IMR-90 (cell line): ENCODE measurements at places on chromosomes 16 and 17.

DNA sequence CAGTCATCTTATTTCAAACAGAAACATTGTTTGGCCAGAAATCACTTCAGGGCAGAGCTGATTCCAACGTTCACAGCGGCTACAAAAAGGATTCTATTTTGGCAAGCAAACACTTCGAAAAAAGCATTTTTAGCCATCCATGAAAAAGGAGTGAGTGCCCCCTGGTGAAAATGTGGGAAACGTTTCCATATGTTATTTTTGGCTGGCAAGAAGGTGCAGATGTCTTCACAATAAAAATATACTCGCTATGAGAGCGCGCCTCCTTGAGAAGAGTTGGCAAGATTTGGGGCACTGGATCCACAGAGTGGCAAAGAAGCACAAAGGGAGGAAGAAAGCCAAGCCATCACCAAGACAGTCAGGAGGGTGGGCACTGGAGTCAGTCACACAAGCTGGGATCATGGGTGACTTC is 191.1 kb downstream of the CHD9NB start:
- no peak for DNase-seq

DNA sequence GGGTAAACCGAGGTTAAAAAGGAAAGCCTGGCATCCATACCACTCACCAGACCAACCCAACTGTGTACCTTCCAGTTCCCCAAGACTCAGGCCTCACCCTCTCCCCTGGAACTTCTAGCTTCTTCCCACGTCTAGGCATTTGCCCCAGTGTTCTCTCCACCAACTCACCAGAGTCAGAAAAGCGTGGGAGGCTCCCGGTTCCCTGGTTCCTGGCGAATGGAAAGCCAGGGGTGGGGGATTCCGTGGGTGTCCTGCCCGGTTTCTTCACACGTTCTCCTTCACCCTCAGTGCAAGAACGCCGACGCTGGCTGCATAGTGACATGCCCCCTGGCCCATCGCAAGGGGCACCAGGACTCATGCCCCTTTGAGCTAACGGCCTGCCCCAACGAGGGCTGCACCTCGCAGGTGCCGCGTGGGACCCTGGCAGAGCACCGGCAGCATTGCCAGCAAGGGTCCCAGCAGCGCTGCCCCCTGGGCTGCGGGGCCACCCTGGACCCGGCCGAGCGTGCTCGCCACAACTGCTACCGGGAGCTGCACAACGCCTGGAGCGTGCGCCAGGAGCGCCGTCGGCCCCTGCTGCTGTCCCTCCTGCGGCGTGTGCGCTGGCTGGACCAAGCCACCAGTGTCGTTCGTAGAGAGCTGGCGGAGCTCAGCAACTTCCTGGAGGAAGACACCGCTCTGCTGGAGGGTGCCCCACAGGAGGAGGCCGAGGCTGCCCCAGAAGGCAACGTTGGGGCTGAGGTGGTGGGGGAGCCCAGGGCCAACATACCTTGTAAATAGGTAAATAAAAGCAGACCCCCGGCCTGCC is 1.7 kb downstream of the RNF151 start:
- DNase-seq, result no peak

DNA sequence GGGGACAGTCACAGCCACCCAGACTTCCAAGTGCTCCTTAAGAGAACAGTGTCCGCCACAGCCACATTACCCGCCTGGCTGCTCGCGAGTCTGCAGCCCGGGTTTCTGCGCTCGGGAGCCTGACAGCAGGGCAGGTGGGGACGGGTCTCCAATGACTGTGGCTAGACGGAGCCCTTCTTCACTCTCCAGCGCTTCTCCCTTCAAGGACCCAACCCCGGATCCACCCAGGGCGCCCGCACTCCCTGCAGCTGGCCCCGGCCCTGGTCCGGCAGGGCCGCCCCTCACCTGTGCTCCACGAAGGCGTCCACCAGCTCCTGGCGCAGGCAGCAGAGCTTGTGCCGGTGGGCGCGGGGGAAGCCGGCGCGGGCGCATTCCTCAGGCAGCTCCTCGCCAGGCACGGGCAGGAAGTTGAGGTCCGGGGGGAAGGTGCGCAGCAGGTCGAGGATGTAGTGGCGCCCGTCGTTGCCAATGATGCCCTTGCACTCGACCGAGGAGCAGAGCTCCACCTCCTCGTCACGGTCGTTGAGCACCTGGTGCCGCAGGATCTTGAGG is 13.9 kb downstream of the CLUH start:
- DNase-seq, result no peak

GRCh38 chr16:79677799-79678530 is 77.4 kb upstream of the MAF start:
- no peak for DNase-seq

- DNase-seq, result peak; percentile 62
Observed at GRCh38 chr17:78019367-78019975, 61.0 kb downstream of the TNRC6C start.

DNA sequence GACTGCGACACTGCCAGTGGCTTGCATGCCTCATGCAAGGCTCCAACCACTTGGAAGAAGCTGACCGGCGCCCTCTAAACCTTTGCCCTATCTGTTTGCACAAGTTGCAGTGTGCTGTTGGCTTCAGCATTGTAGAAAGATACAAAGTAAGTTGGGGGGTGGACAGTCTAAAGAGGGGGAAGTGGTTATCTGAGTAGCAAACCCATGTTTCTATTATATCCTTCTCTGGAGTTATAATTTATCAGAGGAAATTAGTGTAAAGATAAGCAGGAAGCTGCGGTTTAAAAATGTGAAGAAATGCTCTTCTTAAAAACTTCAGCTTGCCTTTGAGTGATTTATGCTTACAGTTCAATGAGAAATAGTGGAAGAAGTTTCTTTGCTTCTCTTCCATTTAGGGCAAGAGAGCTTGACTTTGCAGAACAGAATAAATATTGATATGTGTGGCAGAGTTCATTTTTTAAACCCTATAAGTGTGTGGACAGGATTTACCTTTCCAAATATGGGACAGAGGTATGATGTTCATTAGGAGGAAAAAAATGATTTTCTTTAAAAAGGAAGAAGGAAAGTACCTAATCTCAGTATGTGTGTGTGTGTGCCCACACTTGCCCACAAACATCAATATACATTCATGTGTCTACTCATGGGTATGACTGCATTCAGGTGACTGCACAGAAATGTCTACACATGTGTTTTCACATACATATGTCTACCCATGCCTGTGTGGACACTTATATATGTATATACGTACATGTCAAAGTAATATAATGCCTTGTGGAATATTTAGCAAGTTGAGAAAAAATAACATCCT is 8.1 kb downstream of the AMZ2 start:
- no peak for DNase-seq

DNA sequence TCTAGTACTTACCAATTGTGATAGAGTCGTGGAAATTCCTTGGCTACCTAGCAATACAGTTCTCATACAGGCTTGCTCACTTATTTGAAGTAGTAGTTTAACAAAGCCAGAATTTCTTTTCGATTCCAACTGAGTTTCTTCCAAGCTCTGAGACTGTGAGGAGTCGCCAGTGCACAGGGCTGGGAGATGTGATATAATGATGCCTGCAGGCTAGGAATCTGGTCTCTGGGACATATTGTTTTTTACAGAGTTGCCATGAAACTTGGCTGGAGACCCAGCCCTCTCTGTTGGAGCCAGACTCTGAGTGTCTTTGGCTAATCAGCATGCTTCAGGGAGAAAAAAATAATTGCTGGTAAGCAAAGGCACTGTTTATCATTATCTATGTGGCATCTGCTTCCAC is 698.8 kb upstream of the GOT2 start:
- no peak for DNase-seq

- no peak for DNase-seq
Observed at GRCh38 chr17:39870776-39871175, 2.8 kb downstream of the ZPBP2 start.

GRCh38 chr16:11088831-11089230 is 144.5 kb downstream of the CLEC16A start:
- no peak for DNase-seq

- DNase-seq, result no peak
Observed at GRCh38 chr17:34682305-34682704, 102.9 kb downstream of the TMEM132E start.

DNA sequence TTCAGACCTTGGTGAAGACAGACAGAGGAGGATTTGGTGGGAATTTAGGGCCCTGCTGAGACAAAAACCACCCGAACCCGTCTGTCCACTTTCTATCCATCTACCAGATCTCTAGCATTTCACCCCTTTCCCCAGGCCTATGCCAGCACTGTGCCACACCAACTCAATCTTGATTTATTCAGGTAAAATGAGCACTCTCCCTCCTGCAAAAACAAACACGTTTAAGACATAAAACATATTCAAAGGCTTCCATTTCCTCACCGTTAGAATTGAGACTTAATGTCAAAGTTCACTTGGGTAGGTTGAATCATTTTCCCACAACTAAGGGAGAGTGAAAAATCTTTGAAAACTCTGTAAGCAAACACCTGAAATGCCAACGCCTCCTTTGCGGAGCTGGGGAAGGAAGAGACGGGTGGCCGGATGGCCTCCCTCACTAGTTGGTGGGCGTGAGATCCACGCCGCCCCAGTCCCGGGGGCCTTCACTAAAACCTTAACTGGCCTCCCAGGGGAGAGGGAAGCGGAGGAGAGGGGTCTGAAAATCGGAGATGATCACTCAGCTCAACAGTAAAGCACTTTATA is 862 bp downstream of the DCAKD start:
- DNase-seq, result peak; percentile 28

- no peak for DNase-seq
Observed at GRCh38 chr17:36608280-36608679, 6.9 kb downstream of the MRM1 start.

- DNase-seq, result no peak
Observed at GRCh38 chr16:86002178-86002900, 103.4 kb downstream of the IRF8 start.
